Hepatic stellate cell (primary cell): ENCODE measurements at places on chromosomes 2 and 18.

GRCh38 chr2:178452334-178452733 lies 1.2 kb downstream of the PJVK start:
- DNase-seq: no peak

- DNase-seq: peak; percentile 16
Measured at GRCh38 chr2:58047373-58047935, 848 bp downstream of the VRK2 start.

DNA sequence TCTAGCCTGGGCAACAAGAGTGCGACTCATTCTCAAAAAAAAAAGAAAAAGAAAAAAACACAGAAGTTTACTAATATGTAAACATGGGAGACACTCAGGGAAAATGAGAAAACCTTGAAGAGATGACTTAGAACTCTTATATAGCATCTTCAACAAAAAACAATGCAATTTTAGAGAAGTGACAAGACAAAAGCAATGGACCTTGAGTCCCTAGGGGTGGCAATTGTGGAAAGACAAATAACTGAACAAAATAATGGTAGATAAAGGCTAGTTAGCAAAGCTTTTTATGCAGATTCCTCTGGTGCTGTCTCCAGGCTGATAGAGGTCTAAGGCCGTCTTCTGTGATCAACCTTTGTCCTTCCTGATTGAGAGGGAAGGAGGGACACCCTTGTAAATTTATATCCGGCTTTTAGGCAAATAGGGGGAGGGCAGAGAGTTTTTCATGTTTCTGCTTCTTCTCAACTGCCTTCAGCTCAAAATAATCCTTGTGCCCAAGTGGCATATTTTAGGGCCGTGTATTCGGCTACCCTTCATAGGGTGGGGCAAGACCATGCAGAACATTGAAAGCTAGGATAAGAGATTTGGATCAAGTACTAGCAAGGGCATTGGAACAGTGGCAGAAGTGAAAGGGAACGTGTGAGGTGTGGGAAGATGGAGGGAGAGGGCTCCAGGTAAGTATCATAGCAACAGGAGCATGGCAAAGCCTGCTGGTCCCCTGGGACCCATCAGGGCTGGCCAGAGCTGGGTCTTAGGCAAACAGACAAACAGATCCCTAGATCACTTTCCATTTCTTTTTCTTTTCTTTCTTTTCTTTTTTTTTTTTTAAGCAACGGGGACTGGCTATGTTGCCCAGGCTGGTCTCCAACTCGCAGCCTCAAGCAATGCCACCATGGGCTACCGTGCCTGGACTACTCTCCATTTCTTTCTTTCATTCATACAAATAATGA lies 116.2 kb upstream of the STPG4 start:
- no peak for DNase-seq

DNA sequence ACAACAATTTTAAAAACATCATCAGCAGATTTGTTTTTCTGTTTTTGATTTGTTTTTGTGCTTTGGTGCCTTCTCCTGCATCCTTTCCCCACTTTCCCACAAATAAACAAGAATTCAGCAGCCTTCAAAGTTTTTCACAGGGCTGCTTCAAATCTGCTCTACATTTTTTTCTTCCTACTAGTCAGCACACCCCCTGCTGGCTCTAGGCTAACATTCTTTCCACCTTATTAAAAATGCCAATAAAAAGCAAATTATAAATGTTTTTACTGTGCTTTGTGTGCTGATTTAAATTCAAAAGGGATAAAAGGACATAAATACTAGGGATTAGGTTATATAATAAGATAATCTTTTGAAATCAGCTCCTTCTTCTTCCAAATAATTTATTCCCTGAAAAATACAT lies 6.2 kb upstream of the CNTNAP5 start:
- no peak for DNase-seq

GRCh38 chr2:109623923-109624322 lies 9.8 kb downstream of the SOWAHC start:
- DNase-seq: no peak

- no peak for DNase-seq
Measured at GRCh38 chr2:161427664-161428587, 11.8 kb downstream of the TBR1 start.

DNA sequence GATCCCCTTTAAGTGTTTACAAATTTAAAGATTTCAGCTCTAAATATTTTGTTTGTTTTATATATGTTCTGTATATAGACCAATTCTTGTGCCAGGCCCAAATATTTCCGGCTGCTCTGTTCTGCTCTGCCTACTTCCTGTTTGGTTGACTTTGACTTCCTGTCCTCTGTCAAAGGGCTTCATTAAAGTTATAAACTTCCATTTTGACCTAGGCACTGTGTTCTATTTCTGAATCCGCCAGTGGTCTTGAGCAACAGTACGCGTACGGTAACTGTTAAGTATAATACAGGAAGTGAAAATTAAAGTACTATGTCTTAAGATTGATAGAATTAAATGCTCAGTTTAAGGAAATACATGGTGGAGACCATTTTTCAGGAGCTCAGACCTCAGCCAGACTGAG lies 13.5 kb upstream of the REL start:
- DNase-seq: no peak

- no peak for DNase-seq
Measured at GRCh38 chr2:170680172-170680941, 34.8 kb upstream of the SP5 start.

DNA sequence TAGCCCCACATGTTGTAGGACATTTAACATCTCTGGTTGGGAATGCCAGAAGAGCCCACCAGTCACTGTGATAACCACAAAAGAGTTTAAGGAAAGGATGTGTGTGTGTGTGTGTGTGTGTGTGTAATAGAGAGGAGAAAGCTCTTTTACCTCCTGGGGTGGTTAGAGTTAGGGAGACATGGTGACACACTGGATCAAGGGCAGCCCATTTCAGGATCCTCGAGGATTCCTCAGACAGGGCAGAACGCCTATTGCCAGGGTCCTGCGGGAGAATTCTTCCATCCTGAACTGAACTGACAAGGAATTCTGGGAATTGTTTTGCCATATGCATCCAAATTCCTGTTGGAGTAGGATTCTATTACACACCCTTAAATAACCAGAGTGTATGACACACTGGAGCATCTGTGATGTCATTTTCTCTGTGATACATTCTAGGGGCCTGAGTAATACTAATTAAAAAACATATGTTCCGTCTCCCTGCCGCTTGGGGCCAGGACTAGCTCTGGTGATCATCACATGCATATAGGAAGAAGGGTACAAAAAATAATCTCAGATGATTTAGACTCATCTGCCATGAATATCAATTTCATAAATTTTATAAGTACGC lies 156.4 kb upstream of the MMADHC start:
- peak; percentile 32 for DNase-seq

DNA sequence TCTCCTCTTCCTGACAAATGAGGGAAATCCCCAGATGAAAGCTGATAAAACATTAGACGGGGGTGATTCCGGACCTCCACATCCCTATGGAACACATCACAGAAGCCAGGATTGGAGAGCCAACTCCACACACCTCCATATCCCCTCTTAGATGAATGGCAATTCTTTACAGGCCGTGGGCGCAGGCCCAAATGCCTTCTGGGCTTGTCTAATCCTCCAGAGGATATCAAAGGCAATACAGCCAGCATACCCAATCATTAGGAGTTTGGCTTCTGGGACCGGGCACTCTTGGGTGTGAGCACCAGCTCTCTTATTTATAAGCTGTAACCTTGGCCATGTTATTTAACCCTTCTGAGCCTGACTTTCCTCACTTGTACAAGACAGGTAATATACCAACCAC lies 15.0 kb upstream of the CYP1B1 start:
- no peak for DNase-seq

- DNase-seq: no peak
Measured at GRCh38 chr18:41043876-41044275, 911.2 kb upstream of the PIK3C3 start.

DNA sequence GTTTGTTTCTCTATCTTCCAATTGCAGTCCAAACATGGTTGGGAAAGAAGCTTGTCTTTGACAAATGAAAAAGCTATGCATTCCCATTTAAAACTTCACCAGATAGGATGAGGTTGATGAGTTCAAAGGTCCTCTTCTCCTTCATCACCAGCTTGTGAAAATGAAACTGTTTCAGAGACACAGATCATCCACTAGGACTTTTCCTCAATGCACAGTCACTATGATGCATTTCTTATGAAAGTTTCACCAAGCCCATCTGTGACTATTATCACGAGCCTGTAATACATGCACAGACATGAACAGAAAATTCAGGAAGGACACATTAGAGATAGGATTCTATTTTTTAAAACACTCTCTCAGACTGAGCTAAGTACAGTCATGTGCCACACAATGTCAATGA lies 644.4 kb downstream of the PLCL1 start:
- DNase-seq: no peak

- DNase-seq: no peak
Measured at GRCh38 chr2:30625276-30625675, 178.2 kb downstream of the LCLAT1 start.

DNA sequence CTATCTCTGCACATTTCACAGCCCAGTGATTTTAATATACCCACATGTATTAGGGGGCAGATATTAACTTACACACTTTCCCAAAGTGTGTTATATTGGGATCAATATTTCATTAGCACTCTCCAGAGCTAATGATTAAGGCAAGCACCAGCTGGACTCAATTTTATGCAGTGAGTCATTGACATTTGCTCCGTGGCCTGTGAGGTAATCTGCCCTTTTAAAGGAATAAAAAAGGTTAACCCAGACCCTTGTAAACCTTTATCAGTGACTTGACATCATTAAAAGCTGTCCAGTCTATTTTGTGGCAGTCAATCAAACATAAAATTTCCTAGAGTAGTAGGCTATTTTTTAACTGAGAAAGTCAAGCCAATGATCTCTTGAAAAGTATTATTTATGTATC lies 1870.4 kb upstream of the CELF4 start:
- DNase-seq: no peak

DNA sequence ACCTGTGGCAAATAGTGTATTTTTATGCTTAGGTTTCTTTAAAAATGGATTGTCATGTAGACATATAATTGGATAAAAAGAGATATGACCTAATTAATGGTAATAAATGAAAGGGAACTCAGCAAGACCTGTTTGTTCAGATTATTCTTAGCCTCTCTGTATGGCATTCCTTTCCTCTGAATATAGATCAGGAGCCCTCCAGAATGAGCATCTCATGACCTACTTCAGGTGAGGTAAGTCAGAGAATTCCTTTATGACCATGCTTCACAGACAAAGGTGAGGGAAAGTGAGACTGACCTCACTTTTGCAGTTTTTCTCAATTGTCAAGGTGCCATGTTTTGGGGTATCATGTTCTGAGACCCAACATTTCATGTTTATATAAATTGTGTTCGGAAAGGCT lies 1744.3 kb upstream of the PIK3C3 start:
- no peak for DNase-seq

- no peak for DNase-seq
Measured at GRCh38 chr2:101793277-101793969, 95.9 kb downstream of the MAP4K4 start.
